Stimulated activated CD4-positive, alpha-beta T cell treated with anti-CD3 and anti-CD28 coated beads, Interleukin-4, amount 100 ng/mL, for 48 hours (primary cell): ENCODE measurements at places on chromosomes 4 and X.

- no peak for DNase-seq
Measured at GRCh38 chrX:67545893-67546495, 2.2 kb downstream of the AR start.

DNA sequence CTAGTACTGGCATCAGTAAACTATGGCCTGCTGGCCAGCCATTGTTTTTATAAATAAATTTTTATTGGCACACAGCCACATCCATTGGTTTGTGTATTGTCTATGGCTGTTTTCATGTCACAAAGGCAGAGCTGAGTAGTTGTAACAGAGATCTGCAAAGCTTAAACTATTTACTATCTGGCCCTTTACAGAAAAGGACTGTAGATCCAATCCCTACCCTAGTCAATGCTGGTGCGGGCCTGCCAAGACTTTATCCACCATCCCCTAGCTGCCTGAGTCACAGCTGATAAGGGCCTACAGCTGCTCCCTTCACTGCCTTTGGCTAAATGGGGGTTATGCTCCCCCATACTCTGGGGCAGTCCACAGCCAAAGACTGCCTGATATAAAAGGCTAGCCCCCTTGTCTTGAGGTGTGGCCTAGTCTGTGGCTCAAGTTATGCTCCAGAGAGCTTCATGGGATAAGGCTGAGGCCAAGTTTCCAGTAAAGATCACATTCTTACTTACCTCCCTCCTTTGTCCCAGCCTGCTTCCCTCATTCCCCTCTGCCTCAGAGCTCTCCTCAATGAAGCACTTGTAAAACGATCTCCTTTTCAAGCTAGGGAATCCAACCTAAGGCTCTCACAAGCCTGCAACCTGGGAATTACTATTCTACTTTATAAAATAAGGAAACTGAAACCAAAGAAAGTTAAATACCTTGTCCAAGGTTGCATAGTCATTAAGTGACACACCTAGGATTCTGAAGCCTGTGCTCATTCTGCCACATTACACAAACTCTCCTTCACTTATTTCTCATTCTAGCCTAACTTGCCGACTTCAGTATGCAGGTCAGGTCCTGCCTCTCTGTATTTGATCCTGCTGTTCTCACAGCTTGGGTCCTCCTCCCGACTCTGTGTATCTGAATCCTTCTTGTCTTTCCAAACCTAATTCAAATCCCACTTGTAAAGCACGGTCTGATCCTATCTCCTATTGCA, 20.7 kb downstream of the ACE2 start:
- no peak for DNase-seq

- DNase-seq: no peak
Measured at GRCh38 chr4:142350871-142351270, 495.2 kb downstream of the INPP4B start.

DNA sequence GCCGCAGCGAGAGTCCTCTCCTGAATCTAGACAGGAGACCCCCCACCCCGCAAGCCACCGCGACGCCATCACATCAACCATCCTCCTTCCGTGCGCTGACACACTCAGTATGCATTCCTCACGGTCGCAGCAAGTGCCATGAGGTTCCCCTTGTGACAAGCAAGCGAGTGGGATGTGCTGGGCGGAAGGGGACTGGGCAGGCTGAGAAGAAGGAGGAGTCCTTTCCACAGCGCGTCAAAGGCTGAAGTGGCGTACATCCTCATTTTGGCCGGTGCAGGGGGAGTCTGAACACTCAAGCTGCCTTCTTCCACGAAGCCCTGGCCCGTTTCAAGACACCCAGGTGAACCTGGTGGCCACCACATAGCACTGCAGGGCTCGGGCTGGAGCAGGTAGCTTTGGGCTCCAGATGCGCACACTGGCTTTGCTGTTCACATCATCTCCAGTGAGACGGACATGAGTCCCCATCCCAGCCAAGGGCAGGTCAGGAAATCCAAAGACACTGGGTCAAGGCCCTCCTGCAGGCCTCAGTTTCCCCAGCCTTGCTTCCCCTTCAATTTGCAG, 30.4 kb downstream of the CCNQ start:
- DNase-seq: no peak
